D721Med (cell line): ENCODE measurements at places on chromosomes 1 and 21.

GRCh38 chr1:25065795-25066238, 135.7 kb upstream of the RUNX3 start:
- DNase-seq: no peak

DNA sequence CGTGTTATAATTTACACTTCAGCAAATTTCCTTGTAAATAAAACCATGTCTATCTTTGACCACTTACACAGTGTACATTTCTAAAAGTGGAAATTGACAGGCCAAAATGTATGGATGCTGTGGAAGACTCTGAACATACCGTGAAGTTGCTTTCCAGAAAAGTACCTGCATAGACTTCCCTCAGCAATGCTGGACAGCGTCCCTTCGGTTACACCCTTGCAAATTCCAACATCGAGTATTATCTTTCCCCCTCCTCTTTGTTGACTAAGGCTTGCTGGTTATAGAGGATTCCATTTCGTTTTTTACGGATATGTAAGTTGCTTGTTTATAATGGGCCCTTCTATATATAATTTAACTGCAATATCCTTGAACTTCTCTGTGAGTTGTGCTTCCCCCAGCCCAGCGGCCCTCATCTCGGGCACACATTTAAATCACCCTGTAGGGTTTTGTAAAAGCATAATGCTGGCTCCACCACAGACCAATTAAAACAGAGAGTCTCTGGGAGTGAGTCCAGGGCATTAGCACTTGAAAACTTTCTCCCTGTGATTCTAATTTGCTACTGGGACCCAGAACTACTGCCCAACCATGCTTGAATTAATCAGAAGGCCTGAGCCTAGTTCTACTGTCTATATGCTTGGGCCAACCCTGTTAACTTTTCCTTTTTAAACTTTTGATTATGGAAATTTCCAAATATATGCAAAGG, 230.3 kb downstream of the GRIK3 start:
- no peak for DNase-seq

- no peak for DNase-seq
Measured at GRCh38 chr1:25501235-25502058, 42.0 kb upstream of the LDLRAP1 start.

GRCh38 chr1:43035821-43036741, 77.4 kb upstream of the SLC2A1 start:
- DNase-seq: no peak

- no peak for DNase-seq
Measured at GRCh38 chr1:9278116-9278515, 14.6 kb upstream of the SPSB1 start.

DNA sequence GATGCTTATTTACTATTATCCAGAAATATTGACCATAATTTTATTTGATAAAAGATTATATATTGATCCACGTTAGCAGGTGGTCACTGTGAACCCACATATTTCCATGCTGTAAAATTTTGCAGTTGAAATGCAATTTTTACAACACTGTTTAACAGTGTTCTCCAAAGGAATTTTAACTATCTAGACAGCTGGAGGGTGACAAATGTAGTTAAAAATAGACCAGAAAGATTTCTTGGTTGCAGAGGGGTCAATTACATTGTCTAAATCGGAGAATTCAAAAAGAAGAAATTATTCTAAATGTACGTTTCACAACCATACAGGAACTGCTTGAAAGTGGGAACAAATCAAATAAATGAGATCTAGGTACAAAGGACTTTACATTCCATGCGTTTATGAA, 625.2 kb upstream of the NCAM2 start:
- DNase-seq: no peak

DNA sequence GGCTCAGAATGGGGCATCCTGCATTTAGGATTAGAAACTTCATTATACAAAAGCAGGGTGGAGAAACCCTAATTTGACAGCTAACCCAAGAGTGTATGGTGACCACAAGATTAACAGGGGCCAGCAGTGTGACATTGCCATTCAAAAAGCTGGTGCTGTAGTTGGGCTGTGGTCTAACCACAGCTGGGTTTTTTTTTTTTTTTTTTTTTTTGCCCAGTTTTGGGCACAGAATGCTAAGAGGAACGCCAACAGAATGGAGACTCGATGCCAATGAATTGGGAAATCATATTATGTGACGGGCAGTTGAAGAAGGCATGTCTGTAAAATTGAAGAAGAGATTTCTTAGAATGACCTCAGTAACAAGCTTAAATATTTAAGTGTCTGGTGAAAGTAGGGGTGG, 58.4 kb downstream of the NFIA start:
- DNase-seq: no peak

- no peak for DNase-seq
Measured at GRCh38 chr1:208781391-208782045, 537.3 kb upstream of the PLXNA2 start.

- no peak for DNase-seq
Measured at GRCh38 chr1:107116306-107116790, 24.5 kb upstream of the NTNG1 start.

- DNase-seq: no peak
Measured at GRCh38 chr1:119372503-119373086, 4.0 kb downstream of the HAO2 start.

DNA sequence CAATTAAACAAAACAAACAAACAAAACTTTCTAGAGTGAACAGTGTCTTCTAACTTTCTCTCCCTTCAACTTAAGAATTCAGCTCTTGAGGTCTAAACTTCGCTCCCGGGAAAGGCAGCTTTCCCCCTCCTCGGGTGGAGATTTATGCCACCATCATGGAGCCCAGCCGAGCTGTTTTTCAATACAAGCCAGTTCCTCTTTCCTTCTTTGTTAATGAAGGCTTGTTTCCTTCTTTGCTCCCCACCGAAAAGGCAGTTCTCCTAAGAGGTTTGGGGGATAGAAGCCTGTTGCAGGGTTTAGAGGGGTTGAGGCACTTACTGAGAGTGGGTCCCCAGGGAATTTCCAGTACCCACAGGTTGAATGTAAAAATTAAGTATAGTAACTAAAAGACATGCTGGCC, 26.5 kb downstream of the OLIG1 start:
- DNase-seq: no peak

- no peak for DNase-seq
Measured at GRCh38 chr1:24822887-24823286, 77.6 kb downstream of the CLIC4 start.

DNA sequence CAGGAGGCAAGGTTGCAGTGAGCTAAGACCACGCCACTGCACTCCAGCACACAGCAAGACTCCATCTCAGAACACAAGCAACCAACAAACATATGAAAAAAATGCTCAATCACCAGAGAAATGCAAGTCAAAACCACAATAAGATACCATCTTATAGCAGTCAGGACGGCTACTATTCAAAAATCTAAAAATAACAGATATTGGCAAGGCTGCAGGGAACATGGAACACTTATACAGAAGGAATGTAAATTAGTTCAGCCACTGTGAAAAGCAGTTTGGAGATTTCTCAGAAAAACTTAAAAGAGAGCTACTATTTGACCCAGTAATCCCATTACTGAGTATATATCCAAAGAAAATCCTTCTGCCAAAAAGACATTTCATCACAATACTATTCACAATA, 27.6 kb upstream of the POGK start:
- no peak for DNase-seq

DNA sequence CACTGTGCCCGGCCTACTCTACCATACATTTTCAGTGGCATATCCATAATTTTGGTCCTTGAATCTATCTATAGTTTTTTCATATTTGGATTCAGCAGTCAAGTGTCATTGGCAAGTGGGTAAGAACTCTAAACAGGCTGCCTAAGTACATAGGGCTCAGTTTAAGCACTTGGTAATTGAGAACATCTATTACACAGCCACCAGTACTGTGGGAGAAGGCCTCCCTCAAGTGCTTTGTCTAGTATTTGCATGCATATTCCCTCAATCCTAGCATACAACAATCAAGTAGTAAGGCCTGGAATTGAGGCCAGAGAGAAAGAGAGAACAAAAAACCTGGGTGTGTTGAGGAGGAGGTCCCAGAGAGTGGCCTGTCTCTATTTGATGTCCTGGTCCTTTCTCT, 325.2 kb downstream of the USP25 start:
- DNase-seq: no peak

- no peak for DNase-seq
Measured at GRCh38 chr1:17632541-17633184, 93.2 kb downstream of the ARHGEF10L start.

DNA sequence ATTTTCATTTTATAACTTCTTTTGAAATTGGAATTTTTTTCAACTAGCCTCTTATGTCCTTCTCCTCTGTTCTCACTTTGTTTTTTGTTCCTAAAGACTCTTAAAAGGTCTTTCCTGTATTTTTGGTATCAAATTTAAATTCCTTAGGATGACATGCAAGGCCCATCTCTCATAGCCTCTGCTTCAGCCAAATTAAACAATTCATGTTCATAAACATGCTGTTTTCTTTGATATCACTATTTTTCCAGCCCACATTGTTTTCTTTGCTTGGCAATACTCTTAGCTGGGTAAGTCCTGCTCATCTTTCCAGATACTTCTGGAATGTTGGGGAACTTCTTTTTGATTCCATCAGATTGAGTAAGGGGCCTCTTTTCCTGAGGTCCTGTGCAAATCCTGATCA, 55.8 kb upstream of the GPR88 start:
- DNase-seq: no peak

DNA sequence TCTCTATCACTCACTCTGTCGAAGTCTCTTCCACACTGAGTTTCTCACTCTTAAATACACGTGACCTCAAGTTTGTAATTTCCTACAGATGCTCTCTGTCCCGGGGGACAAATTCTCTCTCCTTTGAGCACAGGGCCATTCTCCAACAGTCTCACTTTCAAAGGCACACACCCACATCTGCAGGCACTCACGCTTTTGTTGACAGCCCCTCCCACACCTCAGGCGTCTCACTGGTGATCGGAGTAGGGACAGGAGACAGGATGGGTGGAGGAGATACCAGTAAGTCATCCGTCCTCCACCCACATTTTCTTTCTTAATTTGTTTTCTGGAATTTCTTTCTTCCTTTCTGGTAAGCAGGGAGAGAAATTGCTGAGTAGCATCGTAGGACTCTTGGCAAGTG, 40.6 kb upstream of the GREM2 start:
- DNase-seq: no peak

DNA sequence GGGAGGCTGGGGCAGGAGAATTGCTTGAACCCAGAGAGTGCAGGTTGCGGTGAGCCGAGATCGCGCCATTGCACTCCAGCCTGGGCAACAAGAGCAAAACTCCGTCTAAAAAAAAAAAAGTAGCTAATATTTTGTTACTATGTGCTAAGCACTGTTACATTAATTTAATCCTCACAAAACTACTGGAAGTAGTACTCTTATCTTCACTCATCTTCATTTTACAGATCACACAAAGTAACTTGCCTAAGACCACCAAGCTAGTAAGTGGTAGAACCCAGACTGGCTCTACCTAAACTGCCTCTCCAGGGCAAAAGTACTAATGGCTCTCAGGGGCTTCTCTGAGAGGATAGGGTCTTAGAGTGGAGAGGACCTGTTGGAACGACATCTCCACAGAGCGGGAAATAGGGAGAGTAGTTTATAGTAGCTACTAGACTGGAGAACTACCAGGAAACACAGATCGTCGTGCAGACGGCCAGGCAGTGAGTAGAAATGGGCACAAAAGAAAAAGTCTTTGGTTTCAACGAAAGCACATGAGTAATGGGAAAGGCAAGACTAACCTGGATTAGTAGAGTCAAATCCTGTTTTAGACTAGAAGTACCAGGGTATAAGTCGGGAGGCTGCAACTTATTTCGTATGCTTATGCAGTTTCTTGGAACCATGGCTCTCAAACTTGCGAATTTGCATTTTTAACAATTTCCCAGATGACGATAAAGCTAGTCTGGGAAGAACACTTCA, 1.4 kb downstream of the CLCC1 start:
- no peak for DNase-seq

DNA sequence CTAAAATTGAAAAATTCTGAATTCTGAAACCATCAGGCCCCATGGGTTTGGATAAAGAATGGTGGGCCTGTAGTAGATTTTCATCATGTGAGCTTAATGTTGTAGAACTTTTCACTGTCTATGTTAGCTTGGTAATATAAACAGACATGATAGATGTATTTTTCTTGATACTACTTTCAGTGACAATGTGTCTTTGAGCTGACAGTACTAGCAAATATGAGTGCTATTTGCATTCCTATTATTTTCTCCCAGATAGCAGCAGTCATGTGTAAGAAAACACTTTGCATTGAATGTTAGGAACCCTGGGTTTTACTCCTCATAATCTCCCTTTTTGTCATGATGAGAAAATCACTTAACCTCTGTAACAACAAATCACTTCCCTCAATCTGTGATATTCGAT, 18.1 kb downstream of the KMO start:
- DNase-seq: no peak

GRCh38 chr1:101299141-101299540, 62.3 kb downstream of the S1PR1 start:
- no peak for DNase-seq

- DNase-seq: no peak
Measured at GRCh38 chr1:151790940-151791651, 796 bp upstream of the TDRKH start.

DNA sequence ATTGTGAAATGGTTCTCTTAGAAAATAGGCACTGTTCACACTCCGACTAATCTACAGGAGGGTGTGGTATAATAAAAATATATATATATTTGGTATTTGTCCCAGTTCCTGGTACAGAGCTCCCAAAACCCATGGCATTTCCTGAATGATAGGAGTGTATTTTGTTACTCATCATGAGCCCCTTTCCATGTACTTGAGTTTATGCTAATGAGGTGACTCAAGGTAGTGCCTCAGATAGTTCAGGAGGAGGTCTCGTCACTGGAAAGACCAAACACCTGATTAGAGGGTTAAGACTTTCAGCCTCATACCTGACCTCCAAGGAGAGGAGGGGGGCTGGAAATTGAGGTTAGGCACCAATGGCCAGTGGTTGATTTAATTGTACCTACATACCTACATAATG, 57.9 kb downstream of the TTC3 start:
- no peak for DNase-seq

DNA sequence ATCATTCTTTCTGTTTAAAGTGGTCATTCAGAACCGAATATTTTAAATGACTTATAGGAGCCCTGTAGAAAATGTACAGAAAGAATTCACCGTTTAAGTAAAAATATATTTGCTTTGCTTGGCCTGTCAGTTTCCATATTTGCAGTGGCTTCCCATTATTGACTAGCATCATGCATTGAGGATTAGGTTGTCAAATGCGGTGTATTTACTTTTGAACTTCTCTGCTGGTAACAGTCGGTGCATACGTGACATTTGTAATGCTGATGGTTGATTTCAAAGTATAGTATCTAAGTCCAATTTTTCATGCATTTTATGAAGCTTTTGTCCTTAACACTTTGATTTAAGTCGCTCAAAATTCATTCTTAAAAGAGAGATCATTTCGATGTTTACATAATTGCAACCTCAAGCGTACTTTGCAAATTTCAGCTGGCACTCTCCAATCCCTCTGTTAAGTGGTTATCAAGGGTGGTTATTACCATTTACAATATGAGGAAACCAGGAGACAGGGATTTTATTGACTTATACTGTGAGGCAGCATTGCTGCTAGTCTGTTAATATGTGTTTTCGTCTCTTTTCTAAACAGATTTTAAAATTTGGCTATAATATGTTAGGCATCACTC, 201.6 kb downstream of the SDCCAG8 start:
- DNase-seq: no peak

GRCh38 chr21:31938330-31939301, 65.8 kb downstream of the HUNK start:
- DNase-seq: no peak
